ENCODE measurements at places on chromosomes 5 and 9. TPM values are rescaled to one million over a fixed set of nuclear protein-coding genes. Genes with fewer than 3 reads are reported as not detected.

Gene TAS2R1
- total RNA-seq = not detected

Gene PCDHGC5
- total RNA-seq = 2.0 TPM

Gene IRX1
- not detected for total RNA-seq

Gene PLPP7
- total RNA-seq = 92.3 TPM

Gene COL27A1
- total RNA-seq = 2.9 TPM

Gene IL13
- not detected for total RNA-seq

Gene CTSV
- 0.83 TPM for total RNA-seq

Measured in myocyte (in vitro differentiated cells).